ENCODE measurements at places on chromosomes 16 and 17. TPM values are rescaled to one million over a fixed set of nuclear protein-coding genes. Genes with fewer than 3 reads are reported as not detected.

EMP2 gene
- polyA plus RNA-seq: 0.06 TPM

HSD17B1 gene
- 1.5 TPM for polyA plus RNA-seq

ZG16 gene
- polyA plus RNA-seq: 0.06 TPM

HBA1 gene
- 38.5 TPM for polyA plus RNA-seq
